B cell (primary cell): ENCODE measurements at places on chromosomes 6 and 20. TPM values are rescaled to one million over a fixed set of nuclear protein-coding genes. Genes with fewer than 3 reads are reported as not detected.

ERVFRD-1 gene
- not detected in 2 replicates for polyA plus RNA-seq

ADGRG6 gene
- polyA plus RNA-seq = 0.03 TPM in 1 of 2 replicates, not detected in the other

LGSN gene
- 0.17 TPM in 1 of 2 replicates, not detected in the other for polyA plus RNA-seq

SLC22A7 gene
- not detected in 2 replicates for polyA plus RNA-seq

ORC3 gene
- polyA plus RNA-seq = 15.4 and 16.1 TPM in 2 replicates

ADNP gene
- 20.4 and 21.8 TPM in 2 replicates for polyA plus RNA-seq

SOX4 gene
- 3.5 and 3.9 TPM in 2 replicates for polyA plus RNA-seq

MYBL2 gene
- 2.7 and 5.2 TPM in 2 replicates for polyA plus RNA-seq

SIRPD gene
- not detected in 2 replicates for polyA plus RNA-seq

TFAP2A gene
- polyA plus RNA-seq = not detected in 2 replicates

OR2B6 gene
- polyA plus RNA-seq = not detected in 2 replicates

DDX43 gene
- 2.1 and 2.6 TPM in 2 replicates for polyA plus RNA-seq

GLP1R gene
- not detected in 2 replicates for polyA plus RNA-seq

TUBB2B gene
- polyA plus RNA-seq = 4.9 and 14.7 TPM in 2 replicates

TNXB gene
- polyA plus RNA-seq = 1.4 and 4.0 TPM in 2 replicates
